ENCODE measurements at places on chromosomes 2 and 18.

DNA sequence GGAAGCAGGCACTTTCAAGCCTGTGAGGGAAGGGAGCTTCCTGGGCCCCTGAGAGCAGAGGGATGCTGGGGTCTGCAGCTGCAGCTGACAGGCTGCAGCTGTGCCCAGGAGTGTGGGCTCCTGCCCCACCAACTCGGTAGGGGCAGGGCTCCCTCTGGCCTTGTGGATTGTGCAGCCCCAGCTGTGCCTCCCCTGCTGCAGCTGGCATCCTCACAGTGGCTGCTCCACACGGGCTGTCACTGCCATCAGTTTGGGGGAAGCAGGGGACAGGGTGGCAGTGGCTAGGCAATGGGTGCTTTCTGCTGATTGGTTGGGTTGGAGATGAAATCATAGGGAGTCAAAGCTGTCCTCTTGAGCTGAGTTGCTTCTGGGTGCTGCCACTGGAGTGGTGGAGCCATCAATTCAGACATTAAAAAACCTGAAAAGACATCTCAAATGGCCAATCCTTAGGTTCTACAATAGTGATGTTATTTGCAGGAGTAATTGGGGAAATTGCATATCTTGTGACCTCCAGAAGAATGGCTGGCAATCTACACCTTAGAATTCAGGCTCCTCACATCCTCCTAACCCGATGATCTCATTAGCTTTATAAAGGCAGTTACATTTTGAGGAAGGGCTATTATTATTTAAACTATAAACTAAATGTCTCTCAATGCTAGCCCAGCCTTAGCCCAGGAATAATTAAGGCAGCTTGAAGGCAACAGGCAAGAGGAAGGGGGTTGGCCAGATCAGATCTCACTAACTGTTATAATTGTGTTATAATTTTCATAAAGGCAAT is 41.3 kb downstream of the FAM171B start:
- no peak for DNase-seq

DNA sequence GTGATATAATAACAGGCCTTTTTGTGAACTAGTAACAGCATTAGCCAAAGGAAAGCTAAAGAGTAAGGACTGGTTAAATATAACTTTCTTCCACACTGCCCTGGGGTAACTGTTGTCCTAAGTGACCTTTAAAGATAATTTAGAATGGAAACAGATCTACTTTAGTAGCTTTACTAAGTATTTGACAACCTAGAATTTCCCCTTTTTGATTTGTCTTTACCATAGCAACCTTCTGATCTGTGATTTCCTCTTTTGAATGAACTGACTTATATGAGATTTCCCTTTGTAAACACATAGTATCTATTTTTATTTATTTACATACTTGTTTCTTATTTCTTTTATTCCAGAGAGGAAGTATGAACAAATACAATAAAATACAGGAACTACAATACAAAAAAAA is 10.5 kb upstream of the KLF7 start:
- peak; percentile 91 for DNase-seq

DNA sequence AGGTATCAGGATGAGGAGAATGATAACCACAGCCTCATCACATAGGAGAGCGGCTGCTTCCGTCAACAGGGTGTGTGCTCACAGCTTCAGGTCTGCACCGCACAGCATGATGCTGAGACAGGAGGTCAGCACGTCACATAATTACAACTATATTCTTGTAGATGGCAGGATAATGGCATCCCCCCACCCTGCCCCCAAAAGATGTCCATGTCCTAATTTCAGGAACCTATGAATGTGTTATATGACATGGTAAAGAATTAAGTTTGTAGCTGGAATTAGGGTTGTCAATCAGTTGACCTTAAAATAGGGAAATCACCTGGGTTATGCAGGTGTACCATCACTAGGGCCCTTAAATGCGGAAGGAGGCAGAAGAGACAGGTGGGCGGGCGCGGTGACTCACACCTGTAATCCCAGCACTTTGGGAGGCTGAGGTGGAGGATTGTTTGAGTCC is 73.9 kb downstream of the ARL4C start:
- DNase-seq, result no peak

- peak; percentile 79 for DNase-seq
Observed at GRCh38 chr18:55510809-55511208, 77.2 kb downstream of the TCF4 start.

- peak; percentile 66 for DNase-seq
Observed at GRCh38 chr2:143152637-143153036, 23.4 kb downstream of the ARHGAP15 start.

DNA sequence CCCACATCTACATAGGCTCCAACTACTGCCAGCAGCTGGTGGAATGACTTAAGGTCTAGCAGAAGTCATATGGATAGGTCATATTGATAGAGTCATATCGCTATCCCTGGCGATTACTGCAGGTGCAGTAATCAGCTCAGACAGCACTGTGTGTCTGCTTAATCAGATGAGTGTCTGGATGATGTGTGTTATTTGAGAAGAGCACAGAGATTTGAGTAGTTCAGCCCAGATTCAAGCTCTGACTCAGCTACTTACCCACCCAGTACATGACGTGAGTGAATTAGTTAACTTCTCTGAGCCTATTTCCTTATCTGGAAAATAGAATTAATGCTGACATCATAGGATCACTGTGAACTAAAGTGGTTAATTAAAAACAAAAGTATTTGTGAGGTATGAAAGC is 78.9 kb downstream of the EHD3 start:
- peak; percentile 42 for DNase-seq

DNA sequence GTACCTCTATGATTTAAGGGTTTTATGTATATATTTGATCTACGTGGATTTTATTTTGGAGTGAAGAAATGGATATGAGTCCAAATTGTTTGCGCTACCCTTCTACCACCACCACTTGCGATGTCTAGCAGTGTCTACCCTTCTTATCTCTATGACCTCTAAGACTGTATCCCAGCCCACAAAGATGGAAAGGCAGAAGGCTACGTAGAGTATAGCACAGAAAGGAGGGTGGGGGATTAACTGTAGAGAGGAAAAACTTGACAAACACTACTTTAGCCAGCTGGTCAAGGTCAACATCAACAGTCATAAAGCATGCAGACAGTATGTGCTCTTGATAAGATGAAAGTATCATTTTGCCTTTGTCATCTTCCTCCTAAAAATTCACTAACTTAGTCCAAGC is 14.4 kb downstream of the ITSN2 start:
- DNase-seq, result no peak

- no peak for DNase-seq
Observed at GRCh38 chr2:195759877-195760276, 102.9 kb downstream of the SLC39A10 start.

DNA sequence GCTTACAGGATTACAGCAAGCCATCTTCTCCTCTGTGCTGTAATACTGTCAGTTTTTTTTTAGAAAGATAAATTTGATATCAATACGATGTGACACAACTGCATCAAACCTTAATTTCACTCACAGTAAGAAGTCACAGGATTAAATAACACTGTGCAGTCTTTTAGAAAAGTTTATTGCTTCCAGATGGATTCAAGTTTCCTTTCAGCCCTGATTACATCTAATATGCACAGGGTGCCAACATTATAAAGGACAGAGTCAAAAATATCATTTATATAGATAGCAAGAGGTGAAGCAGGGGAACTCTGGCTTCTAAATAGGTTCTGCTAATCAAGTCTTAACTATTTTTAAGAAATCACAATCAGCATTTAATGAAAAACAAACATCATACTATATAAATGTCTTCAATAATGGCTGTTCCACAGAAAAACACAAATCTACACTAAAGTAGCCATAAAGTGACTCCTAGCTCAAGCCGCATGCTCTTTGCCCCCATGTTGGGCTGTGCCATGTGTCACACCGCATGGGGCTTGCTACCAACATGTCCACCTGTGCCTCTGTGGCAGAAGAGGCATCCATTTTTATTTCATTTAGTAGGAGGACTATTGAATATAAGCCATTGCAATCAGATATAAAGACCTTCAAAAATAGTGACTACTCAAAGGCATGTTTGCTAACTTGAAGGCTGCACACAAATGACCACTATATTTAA is 35.0 kb downstream of the CERKL start:
- DNase-seq, result no peak

GRCh38 chr18:7492385-7492784 is 74.7 kb upstream of the PTPRM start:
- no peak for DNase-seq

GRCh38 chr2:218648088-218648786 is 11.2 kb downstream of the ZNF142 start:
- peak; percentile 73 for DNase-seq

DNA sequence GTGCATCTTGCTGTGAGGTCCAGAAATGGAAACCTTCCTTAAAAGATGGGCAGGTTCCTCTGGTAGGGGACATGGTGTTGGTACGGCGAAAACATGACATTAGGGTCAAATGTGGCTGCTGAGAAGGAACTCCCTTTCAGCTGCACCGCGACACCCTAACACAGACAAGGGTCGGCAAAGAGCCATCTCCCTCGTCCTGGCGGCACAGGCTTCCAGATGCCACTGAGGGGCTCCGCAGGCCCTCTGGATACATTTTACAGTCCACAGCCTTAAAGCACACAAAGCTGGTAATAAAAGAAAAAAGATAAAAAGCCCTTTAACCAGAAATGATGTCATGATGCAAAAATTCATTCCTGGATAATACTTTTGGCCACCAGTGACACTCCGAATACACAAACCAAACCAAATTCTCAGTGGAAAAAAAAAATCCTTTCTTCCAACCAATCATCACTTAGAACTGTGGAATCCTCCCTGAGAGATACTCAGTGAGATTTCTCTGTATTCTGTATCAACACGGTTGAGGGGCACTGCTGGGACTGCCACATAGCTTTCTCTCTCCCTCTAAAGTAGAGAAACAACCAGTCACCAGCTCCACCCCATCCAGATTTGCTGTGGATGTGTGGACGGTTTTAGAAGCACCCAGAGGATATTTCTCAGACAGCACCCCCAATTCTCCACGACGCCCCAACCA is 174.8 kb downstream of the HDAC4 start:
- DNase-seq, result no peak

GRCh38 chr2:173452416-173452815 is 97.7 kb downstream of the CDCA7 start:
- no peak for DNase-seq

GRCh38 chr18:40867459-40867858 is 1087.6 kb upstream of the PIK3C3 start:
- DNase-seq, result no peak

GRCh38 chr18:44474067-44474411 is 206.6 kb upstream of the SETBP1 start:
- DNase-seq, result no peak

Data from suppressor macrophage treated with lipopolysaccharide for 1 hour (primary cell).